ENCODE measurements at places on chromosomes 4 and X.

GRCh38 chrX:45445745-45446412 lies 245.2 kb upstream of the DIPK2B start:
- no peak for DNase-seq

DNA sequence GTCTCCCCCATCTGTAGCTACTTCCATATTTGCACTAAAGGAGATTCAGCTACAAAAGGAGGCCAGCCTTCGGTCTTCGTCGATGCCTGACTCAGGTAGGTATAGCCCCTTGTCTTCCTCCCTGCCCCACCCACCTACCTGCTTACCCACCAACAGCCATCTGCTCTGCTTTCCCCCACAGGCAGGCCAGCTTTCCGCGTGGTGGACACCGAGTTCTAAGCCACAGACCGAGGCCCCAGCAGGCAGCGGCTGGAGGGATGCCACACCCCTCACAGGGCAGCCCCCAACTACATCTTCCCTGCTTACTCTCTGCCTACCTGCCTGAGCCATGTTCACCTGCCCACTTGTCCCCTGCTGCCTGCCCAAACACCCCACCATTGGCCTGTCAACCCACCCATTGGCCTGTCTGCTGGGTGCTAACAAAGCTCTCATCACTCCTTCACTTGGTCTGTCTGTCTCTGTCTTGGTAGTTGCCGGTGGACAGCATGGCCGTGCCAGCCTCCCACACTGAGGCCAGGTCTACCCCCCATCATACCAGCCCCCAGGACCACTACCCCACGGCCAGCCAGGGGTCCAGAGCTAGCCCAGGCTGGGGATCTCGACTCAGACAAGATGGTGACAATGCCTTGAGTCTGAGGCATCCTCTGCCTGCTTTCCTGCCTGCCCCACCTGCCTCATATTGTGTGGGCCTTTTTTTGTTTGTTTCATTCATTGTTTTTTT lies 4.1 kb upstream of the USP11 start:
- DNase-seq: no peak

DNA sequence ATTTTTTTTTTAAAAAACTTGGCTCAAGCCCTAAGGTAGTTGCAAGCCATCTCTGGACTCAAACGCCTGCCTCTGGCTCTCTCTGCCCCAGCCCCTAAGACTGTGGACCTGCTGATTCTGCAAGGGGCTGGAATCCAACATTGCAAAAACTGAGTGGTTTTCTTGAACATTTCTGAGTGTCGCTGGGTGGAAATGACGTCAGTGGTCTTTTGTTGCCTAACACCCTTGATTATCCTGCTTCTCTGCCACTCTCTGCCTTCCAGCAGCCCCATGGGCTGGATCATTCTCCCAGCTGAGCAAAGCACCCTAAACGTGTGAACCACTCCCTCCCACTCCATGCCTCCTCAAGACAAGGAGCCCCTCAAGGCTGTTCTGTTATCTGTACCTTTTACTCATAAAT lies 16.6 kb downstream of the BST1 start:
- no peak for DNase-seq

GRCh38 chrX:15448010-15448639 lies 45.0 kb downstream of the PIR start:
- DNase-seq: no peak

DNA sequence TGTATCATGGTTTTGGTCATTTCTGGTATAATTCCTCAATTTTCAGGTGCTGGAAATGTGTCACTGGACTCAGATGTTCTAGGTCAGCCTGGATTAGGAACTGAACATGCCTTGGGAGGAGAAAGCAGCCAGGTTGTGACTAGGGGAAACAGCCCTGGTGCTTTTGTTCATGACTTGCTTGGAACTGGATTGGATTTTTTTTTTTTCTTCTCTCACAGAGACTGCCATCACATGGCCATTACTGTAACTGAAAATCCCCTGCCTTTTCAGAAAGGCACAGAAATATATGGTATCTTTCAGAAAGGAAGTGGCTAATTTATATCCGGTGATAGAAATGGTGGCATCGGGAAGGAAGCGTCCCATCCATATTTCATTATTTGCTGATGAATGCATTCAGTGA lies 34.6 kb downstream of the SEPTIN11 start:
- DNase-seq: no peak

GRCh38 chrX:25108481-25108880 lies 92.7 kb upstream of the ARX start:
- no peak for DNase-seq

DNA sequence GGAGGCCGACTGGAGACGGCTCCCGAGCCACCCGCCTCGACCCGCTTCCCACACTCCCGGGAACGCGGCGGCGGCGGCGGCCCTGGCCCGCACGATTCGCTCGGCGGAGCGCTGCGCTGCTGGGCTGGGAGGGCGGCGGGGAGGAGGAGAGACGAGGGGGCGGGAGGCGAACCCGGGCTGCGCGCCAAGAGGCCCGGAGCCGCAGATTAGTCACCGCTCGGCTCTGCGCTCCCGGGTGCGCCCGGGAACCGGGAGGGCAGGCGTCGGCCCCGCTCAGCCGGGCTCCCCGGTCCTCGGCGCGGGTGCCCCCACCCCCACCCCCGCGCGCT lies 11.2 kb upstream of the BCOR start:
- peak; percentile 52 for DNase-seq

DNA sequence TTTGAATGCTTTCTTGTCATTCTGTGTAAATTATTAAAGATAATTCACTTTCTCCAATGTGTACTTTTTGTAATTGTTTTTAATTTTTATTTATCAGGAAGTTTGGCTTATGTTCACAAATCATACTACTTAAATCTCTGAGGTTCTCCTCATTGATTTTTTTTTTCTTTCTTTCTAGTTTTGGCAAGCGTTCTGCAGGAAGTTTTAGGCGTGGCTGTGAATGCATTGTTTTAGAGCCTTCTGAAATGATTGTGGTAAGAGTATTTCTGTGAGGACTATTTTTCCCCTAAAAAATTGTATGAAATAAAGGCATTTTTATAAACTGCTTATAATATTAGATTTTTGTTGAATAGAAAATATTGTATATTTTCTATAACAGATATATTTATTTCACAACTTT lies 135.8 kb downstream of the RAPGEF2 start:
- no peak for DNase-seq

- no peak for DNase-seq
Observed at GRCh38 chr4:45155081-45155777, 428.9 kb upstream of the GNPDA2 start.

- DNase-seq: no peak
Observed at GRCh38 chr4:8821151-8821950, 50.3 kb downstream of the HMX1 start.

DNA sequence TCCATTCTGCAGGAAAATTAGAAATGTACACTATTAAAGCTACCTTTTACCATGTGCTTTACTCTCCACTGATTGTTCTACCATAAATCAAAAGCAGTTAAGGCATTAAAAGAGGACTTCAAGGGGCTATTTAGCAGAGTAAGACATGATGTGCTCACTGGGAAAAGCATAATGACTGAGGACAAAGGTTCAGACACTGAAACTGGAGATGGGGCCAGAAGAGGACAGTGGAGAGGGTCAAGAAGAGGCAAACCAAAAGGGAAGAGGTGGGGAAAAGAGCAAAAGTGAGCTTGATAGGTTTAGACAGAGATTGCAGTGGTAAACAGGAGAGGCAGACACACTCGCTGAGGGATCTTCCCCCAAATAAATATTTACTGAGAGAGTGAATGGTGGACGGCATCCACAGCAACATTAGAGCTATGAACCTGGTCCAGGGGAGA lies 23.8 kb downstream of the SH3RF1 start:
- DNase-seq: no peak

DNA sequence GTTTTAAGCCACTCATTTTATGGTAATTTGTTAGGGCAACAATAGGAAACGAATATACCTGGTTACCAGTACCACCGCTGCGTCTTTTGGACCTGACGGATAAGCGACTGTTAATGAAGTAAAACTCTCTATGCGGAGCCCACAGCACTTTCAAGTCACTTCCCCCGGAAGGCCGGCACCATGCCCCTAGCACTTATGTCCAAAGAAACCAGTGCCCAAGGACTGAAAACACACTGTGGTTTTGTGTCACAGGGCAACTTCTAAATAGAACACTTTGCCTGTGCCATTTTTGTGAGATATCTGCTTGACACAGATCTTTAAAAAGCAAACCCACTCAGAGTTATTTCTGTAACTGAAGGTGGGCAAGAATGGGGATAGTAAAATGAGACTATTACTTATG lies 22.7 kb downstream of the SH3KBP1 start:
- DNase-seq: peak; percentile 86

GRCh38 chrX:133250184-133251100 lies 32.3 kb upstream of the TFDP3 start:
- DNase-seq: no peak

- no peak for DNase-seq
Observed at GRCh38 chr4:26080870-26081628, 167.0 kb downstream of the SMIM20 start.

GRCh38 chrX:38804682-38805431 lies 3.6 kb downstream of the MID1IP1 start:
- DNase-seq: no peak

DNA sequence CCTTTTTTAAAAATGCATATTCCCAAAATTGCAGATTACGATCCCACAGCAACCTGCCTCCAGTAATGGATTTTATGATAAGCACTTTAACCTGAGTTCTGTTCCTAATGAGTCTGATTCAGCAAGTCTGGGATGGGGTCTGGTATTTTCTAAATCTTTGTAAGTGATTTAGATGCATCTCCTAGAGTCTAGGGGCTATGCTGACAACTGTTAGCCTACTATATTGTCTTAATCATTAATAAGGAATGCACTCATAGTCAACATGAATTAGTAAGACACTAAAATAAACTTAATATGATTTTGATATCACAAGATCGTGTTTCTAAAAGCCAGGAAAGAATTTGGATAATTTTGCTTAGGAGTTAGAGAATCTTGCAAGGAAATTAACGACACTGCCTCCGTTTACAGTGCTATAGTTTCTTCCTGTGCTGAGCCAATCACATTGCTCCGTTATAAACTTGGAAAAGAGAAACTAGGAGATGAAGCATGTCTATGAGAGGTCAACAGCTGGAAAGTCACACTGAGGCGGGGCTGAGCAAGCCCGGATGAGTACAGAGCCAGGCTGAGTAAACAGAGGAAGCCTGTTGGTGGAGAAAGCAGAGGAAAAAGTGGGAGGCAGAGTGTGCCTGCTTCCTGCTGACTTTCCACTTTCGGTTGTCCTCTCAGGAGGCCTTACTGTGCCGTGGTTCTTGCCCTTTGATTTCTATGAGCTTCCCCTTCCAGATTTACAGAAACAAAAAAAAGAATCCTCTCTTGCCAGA lies 5.4 kb downstream of the SCARB2 start:
- no peak for DNase-seq

DNA sequence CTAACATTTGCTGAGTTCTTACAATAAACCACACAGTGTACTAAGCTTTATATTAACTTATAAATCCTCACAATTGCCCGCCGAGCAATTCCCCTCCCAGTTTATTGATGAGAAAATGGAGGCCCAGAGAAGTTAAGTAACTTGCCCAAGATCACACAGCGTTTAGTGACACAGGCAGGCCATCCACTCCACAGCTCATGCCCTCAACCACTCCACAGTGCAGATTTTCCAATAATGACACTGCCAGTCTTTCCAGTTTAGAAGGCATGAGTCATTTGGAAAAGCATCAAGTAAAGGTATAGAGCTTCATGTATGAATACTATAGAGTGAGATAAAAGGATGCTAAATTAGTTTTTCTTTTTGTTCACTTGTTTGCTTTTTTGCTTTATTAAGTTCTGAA lies 208.5 kb downstream of the CAMK2D start:
- DNase-seq: no peak

DNA sequence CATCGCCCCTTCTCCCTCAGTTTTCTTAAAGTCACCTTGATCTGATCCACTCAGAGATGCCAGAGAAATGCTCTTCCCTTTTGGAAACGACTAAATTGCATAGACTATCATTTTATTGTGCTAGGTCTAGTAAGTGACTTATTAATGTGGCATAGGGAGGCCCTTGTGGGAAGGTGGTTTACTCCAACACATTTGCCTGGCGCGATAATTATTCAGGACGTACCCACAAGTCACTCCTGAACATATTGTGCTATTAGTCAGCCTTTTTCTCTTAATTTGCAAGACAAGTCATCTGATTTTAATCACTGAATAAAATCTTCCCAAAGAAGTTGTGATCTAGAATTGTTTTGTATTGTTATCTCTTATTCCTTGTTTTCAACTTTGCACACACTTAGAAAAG lies 7.6 kb downstream of the ENPEP start:
- DNase-seq: no peak

- DNase-seq: no peak
Observed at GRCh38 chr4:108774809-108775530, 12.1 kb upstream of the ETNPPL start.

DNA sequence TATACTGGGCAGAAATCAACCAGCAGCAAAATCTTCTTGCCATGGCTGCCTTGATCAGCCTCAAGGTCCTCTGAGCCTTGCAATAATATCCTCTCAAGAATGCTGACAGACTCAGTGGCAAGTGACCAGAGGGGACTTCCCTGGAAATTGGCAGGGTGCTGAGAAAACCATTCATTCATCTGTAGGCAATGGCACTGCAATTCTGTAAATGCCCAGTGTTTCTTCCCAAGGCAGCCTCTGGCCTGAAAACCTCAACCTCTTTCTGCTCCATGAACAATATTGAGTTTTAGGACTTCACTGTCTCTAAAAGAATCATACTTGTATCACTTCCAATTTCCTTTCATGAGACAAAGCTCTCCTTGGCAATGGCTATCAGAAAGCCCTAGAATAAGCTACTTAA lies 754.3 kb upstream of the TENM3 start:
- DNase-seq: no peak

DNA sequence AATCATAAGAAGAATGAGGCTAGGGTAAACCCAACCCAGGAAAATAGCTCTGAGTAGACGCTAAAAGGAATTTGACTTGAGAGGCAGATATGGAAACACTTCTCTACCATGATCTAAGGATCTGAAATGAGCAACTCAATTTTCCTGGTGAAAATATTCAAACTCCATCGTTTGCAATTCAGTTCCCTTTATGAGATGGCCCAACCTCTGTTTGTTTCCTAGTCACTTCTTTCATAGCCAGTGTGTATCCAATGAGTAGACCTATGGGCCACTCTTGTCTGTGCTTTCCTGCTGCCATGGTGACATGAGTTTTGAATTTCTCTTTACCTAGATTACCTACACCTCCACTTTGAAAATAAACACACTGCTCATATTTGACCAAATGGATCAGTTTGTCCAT lies 176.2 kb upstream of the GPRIN3 start:
- no peak for DNase-seq
